Stimulated activated CD4-positive, alpha-beta T cell treated with anti-CD3 and anti-CD28 coated beads, Interleukin-12 subunit alpha, Interleukin-12 subunit beta, amount 100 ng/mL, for 24 hours (primary cell): ENCODE measurements at places on chromosomes 7 and 10.

- no peak for DNase-seq
Measured at GRCh38 chr7:4575254-4575653, 106.8 kb upstream of the FOXK1 start.

GRCh38 chr7:44238116-44238695, 37.4 kb downstream of the YKT6 start:
- DNase-seq: no peak

- DNase-seq: no peak
Measured at GRCh38 chr7:2736411-2736914, 48.5 kb downstream of the AMZ1 start.

- DNase-seq: no peak
Measured at GRCh38 chr7:36874041-36874440, 149.7 kb upstream of the AOAH start.

DNA sequence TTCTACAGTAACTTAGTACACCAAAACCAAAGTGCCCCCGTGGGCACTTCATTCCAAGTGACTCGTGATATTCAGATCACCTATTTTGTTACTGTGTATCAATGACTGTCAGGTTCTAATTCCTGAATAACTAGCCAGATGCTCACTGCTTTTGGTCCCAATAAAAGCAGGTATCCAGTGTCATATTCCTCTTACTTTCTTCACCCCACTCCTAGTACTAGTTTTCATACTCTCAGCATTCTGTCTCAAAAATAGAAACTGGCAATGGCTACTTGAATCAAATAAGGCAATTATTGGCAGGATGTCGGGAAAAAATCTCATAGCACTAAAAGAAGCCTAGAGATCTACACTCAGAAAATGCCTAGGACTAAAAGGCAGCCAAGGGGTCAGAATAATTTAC, 84.6 kb downstream of the ZNF467 start:
- DNase-seq: no peak

DNA sequence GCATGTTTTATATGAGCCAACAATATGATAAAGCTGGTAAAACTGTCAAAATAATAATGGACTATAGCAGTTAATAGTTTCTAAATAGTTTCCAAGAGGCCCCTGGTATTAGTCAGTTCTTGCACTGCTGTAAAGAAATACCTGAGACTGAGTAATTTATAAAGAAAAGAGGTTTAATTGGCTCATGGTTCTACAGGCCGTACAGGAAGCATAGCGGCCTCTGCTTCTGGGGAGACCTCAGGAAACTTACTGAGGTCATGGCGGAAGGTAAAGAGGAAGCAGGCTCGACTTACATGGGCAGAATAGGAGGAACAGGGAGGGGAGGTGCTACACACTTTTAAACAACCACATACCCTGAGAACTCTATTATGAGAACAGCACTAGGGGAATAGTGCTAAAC, 104.6 kb downstream of the PPP1R9A start:
- DNase-seq: no peak

- DNase-seq: no peak
Measured at GRCh38 chr7:101422356-101423195, 59.9 kb downstream of the COL26A1 start.

DNA sequence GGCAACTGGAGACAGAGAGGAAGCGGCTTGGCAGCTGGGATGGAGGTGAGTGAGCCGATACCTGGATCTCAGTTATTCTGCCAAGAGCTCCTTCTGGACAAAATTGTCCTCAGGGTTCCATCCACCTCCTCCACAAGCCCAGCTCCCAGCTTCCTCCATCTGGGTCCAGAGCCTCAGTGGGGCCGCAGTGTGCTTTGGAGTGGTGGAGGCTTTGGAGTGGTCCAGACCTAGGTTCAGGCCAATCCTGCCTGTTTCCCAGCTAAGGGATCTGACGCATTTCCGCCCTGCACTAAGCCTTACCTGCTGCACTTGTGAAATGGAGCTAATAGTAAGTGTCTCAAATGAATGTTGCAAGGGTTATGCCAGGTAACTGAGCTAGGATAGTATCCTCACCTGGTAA, 355.7 kb upstream of the SHH start:
- DNase-seq: no peak

GRCh38 chr10:5468262-5469106, 30.9 kb downstream of the CALML5 start:
- DNase-seq: no peak

GRCh38 chr10:131973160-131973951, 8.4 kb downstream of the BNIP3 start:
- DNase-seq: no peak

DNA sequence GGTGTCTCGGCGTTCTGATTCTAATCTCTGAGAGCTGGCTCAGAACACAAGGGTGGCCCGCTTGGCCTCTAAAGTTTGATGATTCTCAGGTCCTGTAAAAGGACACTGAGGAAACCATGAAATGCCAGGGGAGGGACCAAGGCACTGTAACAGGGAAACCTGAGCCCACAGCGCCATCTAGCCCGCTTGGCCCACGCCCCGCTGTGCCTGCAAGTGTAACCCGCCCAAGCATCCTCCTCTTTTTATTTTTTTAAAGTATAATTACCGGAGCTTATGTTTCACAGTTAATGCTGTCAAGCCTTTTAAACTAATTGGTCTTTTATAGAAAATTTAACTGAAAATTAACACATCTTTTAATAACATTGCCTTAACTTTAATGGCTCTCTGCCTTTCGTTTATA, 734.7 kb downstream of the KCNMA1 start:
- no peak for DNase-seq

DNA sequence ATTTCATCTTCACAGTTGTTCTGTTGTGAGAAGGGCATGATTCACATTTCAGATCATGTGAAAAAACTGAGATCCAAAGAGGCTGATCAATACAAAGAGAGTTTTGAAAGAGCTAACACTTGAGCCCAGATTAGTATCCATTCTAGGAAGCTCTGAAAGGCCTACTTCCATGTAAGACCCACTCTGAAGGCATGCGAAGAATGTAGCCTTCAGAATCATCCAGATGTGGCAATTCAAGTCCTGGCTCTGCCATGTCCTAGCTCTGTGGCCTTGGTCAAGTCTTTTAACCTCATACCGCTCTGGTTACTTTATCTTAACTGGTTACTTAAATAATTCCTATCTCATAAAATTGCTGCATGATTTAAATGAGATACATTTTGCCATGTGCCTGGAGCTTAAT, 111.1 kb downstream of the FZD1 start:
- no peak for DNase-seq

GRCh38 chr10:4136121-4136520, 351.1 kb upstream of the KLF6 start:
- DNase-seq: no peak

DNA sequence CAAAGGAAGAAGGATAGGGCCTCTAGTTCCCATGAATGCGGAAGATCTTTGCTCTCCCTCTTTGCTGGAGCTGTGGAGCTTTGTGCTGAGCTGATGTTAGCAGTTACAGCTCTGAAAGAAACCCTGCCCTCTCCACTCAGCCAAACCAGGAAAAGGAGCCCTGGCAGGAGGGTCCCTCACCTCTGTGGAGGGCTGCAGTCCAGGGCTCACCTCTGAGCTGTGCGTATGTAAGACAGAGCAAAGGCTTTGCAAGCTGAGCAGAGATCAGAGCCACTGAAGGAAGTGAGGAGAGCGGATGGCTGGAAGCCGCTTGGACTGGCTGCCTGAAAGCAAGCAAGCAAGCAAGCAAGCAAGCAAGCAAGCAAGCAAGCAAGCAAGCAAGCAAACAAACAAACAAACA, 84.7 kb downstream of the RAMP3 start:
- DNase-seq: no peak
